MM.1S (cell line): ENCODE measurements at places on chromosomes 2 and 18.

DNA sequence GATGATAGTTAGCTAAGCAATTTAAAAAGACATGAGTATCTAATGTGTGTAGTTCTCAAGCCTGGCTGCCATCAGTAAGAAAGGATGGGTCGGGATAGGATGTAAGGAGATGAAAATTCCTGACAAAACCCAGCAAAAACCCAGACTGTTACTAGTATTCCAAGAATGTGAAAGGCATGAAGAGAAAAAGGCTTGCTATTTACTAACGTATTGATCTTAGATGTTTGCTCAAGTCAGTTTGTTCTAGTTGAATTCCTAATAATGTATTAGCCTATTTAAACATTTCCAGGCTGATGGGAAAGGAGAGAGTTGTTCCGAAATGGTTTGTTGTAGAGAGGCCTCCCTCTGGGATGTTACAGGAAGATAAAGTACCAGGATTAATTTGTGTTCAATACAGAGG lies 88.2 kb downstream of the ZNF532 start:
- no peak for DNase-seq
- no peaks in the 10 kb centered on the region for H3K27me3 ChIP-seq
- no peak overlapping the region for H3K27ac ChIP-seq
- H3K36me3 ChIP-seq, result no peaks in the 10 kb centered on the region
- H3K4me1 ChIP-seq, result no peaks in the 10 kb centered on the region
- H3K4me3 ChIP-seq, result no peak overlapping the region

GRCh38 chr2:224576088-224576715 lies 9.0 kb downstream of the CUL3 start:
- 0 out of 2 replicates have a peak, but pooled peaks cover 7% of the 10 kb centered on the region for H3K4me1 ChIP-seq
- H3K27me3 ChIP-seq, result no peaks in the 10 kb centered on the region
- H3K27ac ChIP-seq, result no peak overlapping the region
- no peak overlapping the region for H3K4me3 ChIP-seq
- no peaks in the 10 kb centered on the region for H3K36me3 ChIP-seq
- no peak for DNase-seq

GRCh38 chr2:152396051-152396511 lies 61.1 kb downstream of the FMNL2 start:
- H3K4me1 ChIP-seq, result no peaks in the 10 kb centered on the region
- no peaks in the 10 kb centered on the region for H3K27me3 ChIP-seq
- no peak overlapping the region for H3K4me3 ChIP-seq
- no peak for DNase-seq
- no peaks in the 10 kb centered on the region for H3K36me3 ChIP-seq

DNA sequence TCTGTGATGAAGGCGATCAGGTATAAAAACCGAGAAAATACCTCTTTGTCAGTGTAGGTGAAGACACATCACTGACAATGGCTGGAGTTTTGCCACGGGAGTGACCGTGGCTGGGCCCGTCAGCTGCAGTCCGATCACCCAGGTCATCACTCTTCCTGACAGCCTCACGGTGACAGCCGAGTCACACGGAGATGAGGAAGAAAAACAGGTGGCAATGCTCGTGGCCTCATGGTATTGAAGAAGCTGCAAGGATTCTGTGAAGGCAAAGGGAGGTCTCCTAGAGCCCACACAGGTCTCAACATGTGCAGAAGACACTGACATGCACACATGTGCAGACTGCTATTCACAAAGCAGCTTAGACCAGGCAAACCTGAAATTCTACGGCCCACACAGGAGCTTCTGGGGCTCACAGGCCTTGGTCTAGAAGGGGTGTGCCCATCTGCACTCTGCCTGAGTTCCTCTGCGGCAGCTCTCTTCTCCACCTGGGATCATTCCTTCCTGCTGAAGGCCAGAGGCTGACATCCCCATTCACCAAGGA lies 7.4 kb downstream of the COPS9 start:
- no peak overlapping the region for H3K4me3 ChIP-seq
- H3K4me1 ChIP-seq, result no peaks in the 10 kb centered on the region
- no peaks in the 10 kb centered on the region for H3K36me3 ChIP-seq
- H3K27ac ChIP-seq, result no peak overlapping the region
- no peak for DNase-seq
- H3K27me3 ChIP-seq, result no peaks in the 10 kb centered on the region

- DNase-seq, result no peak
- no peak overlapping the region for H3K4me3 ChIP-seq
- H3K4me1 ChIP-seq, result no peaks in the 10 kb centered on the region
- H3K27me3 ChIP-seq, result no peaks in the 10 kb centered on the region
- H3K36me3 ChIP-seq, result no peaks in the 10 kb centered on the region
Measured at GRCh38 chr2:198645816-198646215, 811.9 kb downstream of the SATB2 start.

GRCh38 chr18:35582899-35583558 lies 1.5 kb downstream of the GALNT1 start:
- 0 out of 2 replicates have a peak, but pooled peaks cover 7% of the 10 kb centered on the region for H3K4me1 ChIP-seq
- no peaks in the 10 kb centered on the region for H3K27me3 ChIP-seq
- no peaks in the 10 kb centered on the region for H3K36me3 ChIP-seq
- H3K4me3 ChIP-seq, result no peak overlapping the region
- no peak for DNase-seq

GRCh38 chr2:69214898-69215297 lies 172.1 kb downstream of the GFPT1 start:
- no peaks in the 10 kb centered on the region for H3K36me3 ChIP-seq
- no peaks in the 10 kb centered on the region for H3K27me3 ChIP-seq
- no peaks in the 10 kb centered on the region for H3K4me1 ChIP-seq

- no peaks in the 10 kb centered on the region for H3K36me3 ChIP-seq
Measured at GRCh38 chr2:215529271-215529670, 93.4 kb upstream of the FN1 start.

DNA sequence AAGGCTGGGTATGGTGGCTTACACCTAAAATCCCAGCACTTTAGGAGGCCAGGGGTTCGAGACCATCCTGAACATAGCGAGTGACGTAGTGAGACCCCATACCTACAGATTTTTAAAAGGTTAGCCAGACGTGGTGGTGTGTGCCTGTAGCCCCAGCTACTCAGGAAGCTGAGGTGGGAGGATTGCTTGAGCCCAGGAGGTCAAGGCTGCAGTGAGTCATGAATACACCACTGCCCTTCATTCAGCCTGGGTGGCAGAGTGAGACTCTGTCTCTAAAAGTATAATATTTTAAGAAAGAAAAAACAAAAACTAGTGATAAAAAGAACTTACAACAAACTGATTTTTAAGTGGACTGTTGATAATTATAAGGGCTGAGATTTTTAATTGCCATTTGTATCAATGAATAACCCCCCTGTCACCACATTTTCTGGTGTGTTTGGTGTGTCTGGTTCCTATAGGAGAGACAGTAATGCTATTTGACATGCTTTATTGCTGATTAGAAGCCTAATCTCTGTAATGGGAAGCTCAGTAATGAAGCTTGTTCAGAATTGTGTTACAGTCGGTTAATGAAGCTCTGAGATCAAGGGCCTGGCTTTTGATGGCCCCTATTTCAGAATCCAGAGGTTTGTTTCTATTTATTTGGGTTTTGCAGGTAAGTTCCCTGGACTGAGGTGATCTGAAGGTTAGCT lies 147.0 kb downstream of the NEDD4L start:
- H3K4me3 ChIP-seq, result no peak overlapping the region
- DNase-seq, result no peak
- H3K36me3 ChIP-seq, result no peaks in the 10 kb centered on the region
- H3K27ac ChIP-seq, result no peak overlapping the region
- no peaks in the 10 kb centered on the region for H3K4me1 ChIP-seq

- no peak overlapping the region for H3K27ac ChIP-seq
- H3K4me3 ChIP-seq, result no peak overlapping the region
Measured at GRCh38 chr2:25125976-25126375, 42.4 kb downstream of the POMC start.

- H3K4me3 ChIP-seq, result no peak overlapping the region
- 0 out of 2 replicates have a peak, but pooled peaks cover 1% of the 10 kb centered on the region for H3K4me1 ChIP-seq
- no peaks in the 10 kb centered on the region for H3K36me3 ChIP-seq
- H3K27me3 ChIP-seq, result no peaks in the 10 kb centered on the region
- H3K27ac ChIP-seq, result no peak overlapping the region
Measured at GRCh38 chr18:49481907-49482306, 5.1 kb downstream of the C18orf32 start.

GRCh38 chr2:10646153-10646552 lies 43.6 kb downstream of the NOL10 start:
- H3K36me3 ChIP-seq, result peaks cover 3% of the 10 kb centered on the region; the same call in 1 of the 2 replicates
- no peak overlapping the region for H3K27ac ChIP-seq
- H3K27me3 ChIP-seq, result no peaks in the 10 kb centered on the region
- no peaks in the 10 kb centered on the region for H3K4me1 ChIP-seq
- no peak for DNase-seq
- no peak overlapping the region for H3K4me3 ChIP-seq

DNA sequence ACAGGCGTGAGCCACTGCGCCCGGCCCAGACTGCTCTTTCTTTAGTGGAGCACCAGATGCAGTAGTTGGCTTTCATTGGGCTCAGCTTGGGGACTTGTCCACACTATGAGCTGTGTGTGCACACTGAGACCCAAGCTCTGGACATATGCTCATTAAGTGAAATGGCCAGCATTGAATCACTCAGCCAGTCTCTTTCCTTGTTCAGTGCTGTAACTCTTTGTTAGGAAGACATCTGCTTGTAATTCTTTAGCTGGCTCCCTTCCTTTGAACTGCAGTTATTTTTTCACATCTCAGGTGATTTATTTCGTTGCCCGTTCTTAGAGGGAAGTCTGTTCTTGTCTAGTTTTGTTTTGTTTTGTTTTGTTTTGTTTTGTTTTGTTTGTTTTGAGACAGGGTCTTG lies 70.5 kb downstream of the CAB39 start:
- no peaks in the 10 kb centered on the region for H3K27me3 ChIP-seq
- H3K4me1 ChIP-seq, result 0 out of 2 replicates have a peak, but pooled peaks cover 5% of the 10 kb centered on the region
- H3K4me3 ChIP-seq, result no peak overlapping the region
- H3K27ac ChIP-seq, result no peak overlapping the region
- H3K36me3 ChIP-seq, result peaks cover 3% of the 10 kb centered on the region; the same call in 1 of the 2 replicates
- DNase-seq, result no peak

- DNase-seq, result peak; percentile 31
- H3K27me3 ChIP-seq, result no peaks in the 10 kb centered on the region
- H3K4me1 ChIP-seq, result no peaks in the 10 kb centered on the region
- no peaks in the 10 kb centered on the region for H3K36me3 ChIP-seq
Measured at GRCh38 chr18:33495278-33495677, 54.8 kb upstream of the CCDC178 start.

GRCh38 chr18:13011719-13012118 lies 20.6 kb downstream of the CEP192 start:
- H3K4me1 ChIP-seq, result no peaks in the 10 kb centered on the region
- peaks cover 2% of the 10 kb centered on the region; the same call in 1 of the 2 replicates for H3K36me3 ChIP-seq
- no peak overlapping the region for H3K4me3 ChIP-seq
- H3K27ac ChIP-seq, result no peak overlapping the region
- H3K27me3 ChIP-seq, result no peaks in the 10 kb centered on the region

DNA sequence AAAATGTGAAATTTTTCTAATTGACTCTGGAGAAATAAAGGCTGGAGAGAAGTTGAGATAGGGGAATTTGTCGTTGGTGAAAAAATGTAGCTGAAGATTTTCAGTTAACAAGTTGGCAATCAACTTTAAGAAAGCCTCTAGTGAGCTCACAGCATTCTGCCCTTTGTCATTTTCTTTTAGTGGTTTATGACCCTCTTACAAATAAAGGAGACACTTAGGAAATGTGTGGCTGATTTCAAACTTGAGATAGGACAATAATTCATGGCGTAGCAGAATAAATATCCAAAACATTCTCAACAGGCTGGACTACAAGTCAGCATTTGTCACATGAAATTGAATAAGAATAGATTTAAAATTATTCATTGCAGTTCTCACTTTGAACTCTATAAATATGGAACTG lies 412.5 kb upstream of the SPHKAP start:
- no peaks in the 10 kb centered on the region for H3K36me3 ChIP-seq
- H3K4me3 ChIP-seq, result no peak overlapping the region
- no peak overlapping the region for H3K27ac ChIP-seq
- no peaks in the 10 kb centered on the region for H3K27me3 ChIP-seq
- H3K4me1 ChIP-seq, result no peaks in the 10 kb centered on the region

GRCh38 chr2:41283079-41283775 lies 764.6 kb upstream of the PKDCC start:
- no peak overlapping the region for H3K27ac ChIP-seq
- H3K27me3 ChIP-seq, result no peaks in the 10 kb centered on the region
- no peak overlapping the region for H3K4me3 ChIP-seq
- no peaks in the 10 kb centered on the region for H3K36me3 ChIP-seq
- no peak for DNase-seq

GRCh38 chr2:126880324-126880723 lies 18.4 kb upstream of the TEX51 start:
- no peak for DNase-seq
- H3K27ac ChIP-seq, result no peak overlapping the region

DNA sequence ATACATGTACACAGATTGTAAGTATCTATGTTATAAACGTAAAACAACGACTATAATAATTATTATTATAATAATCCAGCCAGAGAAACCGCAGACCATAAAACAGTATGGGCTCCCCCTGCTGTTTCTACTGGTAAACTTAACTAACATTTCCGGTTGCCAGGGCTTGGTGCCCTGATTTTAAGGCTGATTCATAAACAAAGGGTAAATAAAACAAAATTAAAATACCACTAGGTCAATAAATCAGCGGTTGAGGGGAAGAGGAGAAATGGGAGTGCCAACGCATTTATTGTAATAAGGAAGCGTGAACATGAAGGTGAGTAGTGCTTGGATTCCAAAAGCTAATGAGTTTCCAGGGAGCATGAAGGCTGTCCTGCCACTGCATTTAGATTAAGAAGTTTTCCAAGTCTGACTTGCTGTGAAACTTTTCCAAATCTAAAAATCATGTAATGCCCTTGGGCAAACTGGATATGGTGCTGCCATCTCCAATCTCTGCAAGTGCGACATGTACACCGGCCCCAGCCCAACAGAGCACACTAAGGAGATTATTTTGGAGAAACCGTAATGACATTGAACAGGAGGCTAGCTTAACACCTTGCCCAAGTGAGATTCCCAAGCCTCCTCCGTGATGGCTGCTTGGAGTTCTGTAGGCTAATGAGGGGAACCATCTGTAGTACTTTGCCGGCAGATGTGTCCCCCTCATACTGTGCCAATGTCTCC lies 50.7 kb upstream of the HNRNPA3 start:
- no peaks in the 10 kb centered on the region for H3K36me3 ChIP-seq
- H3K27ac ChIP-seq, result no peak overlapping the region
- no peak overlapping the region for H3K4me3 ChIP-seq
- H3K27me3 ChIP-seq, result no peaks in the 10 kb centered on the region
- DNase-seq, result peak; percentile 28

GRCh38 chr2:29831560-29831959 lies 89.8 kb downstream of the ALK start:
- no peak overlapping the region for H3K27ac ChIP-seq
- H3K27me3 ChIP-seq, result no peaks in the 10 kb centered on the region
- H3K4me1 ChIP-seq, result no peaks in the 10 kb centered on the region
- no peaks in the 10 kb centered on the region for H3K36me3 ChIP-seq

- no peaks in the 10 kb centered on the region for H3K4me1 ChIP-seq
- H3K27me3 ChIP-seq, result no peaks in the 10 kb centered on the region
- DNase-seq, result no peak
- no peaks in the 10 kb centered on the region for H3K36me3 ChIP-seq
Measured at GRCh38 chr2:75480971-75481836, 79.5 kb downstream of the EVA1A start.

GRCh38 chr2:33810046-33810835 lies 211.1 kb upstream of the FAM98A start:
- H3K27ac ChIP-seq, result no peak overlapping the region
- H3K27me3 ChIP-seq, result no peaks in the 10 kb centered on the region
- no peaks in the 10 kb centered on the region for H3K4me1 ChIP-seq
- H3K36me3 ChIP-seq, result no peaks in the 10 kb centered on the region
- no peak overlapping the region for H3K4me3 ChIP-seq

- no peaks in the 10 kb centered on the region for H3K4me1 ChIP-seq
- H3K4me3 ChIP-seq, result no peak overlapping the region
- H3K36me3 ChIP-seq, result no peaks in the 10 kb centered on the region; the same call in 1 of the 2 replicates
- no peak for DNase-seq
- H3K27ac ChIP-seq, result no peak overlapping the region
Measured at GRCh38 chr2:232085826-232086425, 124.4 kb downstream of the DIS3L2 start.
